ENCODE measurements at places on chromosomes 13 and 19.

DNA sequence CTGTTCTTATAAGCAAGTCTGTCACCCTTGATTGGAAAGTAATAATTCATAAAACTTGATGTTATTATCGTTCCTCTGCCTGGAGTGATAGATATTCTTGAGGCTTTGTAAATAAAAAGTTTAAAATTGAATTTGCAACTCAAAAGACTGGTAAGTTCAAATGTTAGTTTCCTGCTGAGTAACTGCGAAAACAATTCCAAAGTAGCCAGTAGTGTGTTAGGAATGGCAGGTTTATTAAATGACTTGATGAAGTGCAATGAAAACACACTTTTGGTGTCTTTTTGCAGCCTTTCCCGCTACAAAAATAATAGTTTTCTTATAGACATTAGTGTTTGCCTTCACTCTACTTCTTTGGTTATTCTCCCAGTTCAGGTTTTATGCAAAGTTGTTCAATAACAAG, 299.3 kb downstream of the DLEU7 start:
- DNase-seq: no peak

- no peak for DNase-seq
Observed at GRCh38 chr13:65844266-65844841, 1385.8 kb downstream of the PCDH9 start.

DNA sequence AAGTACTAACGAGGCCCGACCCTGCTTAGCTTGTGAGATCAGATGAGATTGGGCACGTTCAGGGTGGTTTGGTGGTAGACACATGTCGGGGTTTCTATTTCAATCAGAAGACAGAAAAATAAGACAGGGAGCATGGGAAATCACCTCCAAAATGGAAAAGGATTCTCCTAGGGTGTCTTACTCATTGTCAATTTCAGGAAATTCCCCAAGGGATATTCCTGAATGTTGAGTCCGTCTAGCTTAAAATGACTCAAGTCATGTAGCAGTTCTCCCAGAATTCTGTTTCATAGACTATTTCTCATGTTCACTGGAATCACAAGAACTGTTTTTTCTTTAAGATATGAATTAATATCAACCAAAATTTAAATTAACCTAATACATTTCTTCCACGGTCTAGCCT, 380.1 kb downstream of the EFNB2 start:
- DNase-seq: no peak

- DNase-seq: no peak
Observed at GRCh38 chr13:76751278-76751677, 134.9 kb downstream of the KCTD12 start.

- DNase-seq: no peak
Observed at GRCh38 chr19:4700693-4700970, 23.0 kb downstream of the DPP9 start.

DNA sequence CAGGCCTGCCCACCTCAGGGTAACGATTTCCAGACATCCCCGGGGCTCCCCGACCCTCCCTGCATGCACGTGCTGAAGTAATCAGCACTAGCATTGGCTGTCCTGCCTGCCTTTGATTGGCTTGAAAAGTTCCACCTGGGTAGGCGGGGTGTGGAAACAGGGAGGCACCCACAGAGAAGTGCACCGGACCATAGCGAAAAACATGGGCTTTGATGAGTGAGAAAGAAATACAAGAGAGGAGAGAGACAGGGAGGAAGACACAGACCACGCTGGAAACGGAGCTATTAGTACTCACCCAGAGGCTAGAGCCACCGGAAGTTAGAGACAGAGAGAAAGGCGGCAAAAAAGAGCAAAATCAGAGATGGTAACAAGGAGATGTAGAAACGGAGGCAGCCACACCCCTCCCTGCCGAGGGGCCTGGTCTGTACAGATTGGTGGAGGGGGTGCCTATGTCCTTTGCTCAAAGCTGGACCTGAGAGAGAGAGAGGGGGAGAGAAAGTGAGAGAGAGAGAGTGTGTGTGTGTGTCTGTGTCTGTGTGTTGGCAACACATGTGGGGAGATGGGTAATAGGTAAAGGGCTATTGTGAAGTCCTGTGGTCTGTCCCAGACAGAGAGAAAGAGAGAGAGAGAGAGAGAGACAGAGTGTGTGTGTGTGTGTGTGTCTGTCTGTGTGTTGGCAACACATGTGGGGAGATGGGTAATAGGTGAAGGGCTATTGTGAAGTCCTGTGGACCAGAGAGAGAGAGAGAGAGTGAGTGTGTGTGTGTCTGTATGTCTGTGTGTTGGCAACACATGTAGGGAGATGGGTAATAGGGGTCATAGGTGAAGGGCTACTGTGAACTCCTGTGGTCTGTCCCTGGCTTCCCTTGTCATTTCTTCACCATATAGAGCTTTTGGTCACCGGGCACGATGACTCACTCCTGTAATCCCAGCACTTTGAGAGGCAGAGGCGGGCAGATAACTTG, 2.9 kb downstream of the CGB3 start:
- DNase-seq: no peak

DNA sequence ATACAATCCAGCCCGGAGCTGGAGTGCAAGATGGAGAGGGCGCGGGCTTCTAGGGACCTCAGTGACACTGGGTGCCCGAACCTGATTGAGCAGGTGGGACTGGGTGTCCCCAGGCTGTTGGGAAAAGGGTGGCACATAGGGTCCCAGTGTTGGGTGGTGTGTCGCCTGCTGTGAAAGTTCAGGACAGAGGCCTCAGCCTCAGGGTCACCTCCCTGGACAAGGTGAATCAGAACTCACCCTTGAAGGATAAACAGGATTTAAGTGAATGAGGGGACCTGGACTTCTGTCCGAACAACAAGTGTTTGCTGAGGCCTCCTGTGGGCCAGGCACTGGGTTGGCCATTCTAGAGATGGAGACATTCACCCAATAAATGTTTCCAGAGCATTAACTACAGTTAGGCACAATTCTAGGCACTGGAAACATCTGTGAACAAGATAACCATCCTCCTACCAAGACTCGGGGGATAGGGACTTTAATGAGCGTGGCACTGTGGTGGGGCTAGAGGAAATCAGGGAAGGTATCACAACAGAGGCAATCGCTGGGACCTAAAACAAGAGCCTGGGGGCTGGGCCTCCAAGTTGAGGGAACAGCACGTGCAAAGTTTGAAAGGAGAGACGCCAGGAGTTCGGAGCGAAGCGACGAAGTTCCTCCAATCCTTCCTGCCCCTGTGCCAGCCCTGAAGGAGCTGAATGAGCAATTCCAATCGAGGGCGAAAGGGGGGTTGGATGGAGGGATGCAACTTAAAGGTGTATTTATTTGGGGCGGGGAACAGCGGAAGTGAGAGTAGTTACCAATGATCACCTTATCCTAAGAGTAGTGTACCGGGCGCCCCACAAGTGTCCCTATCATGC, 921 bp upstream of the POLD1 start:
- DNase-seq: peak; percentile 53

- peak; percentile 68 for DNase-seq
Observed at GRCh38 chr13:87123987-87124784, 547.0 kb upstream of the SLITRK5 start.

GRCh38 chr19:7456964-7457541, 31.8 kb downstream of the PEX11G start:
- no peak for DNase-seq

DNA sequence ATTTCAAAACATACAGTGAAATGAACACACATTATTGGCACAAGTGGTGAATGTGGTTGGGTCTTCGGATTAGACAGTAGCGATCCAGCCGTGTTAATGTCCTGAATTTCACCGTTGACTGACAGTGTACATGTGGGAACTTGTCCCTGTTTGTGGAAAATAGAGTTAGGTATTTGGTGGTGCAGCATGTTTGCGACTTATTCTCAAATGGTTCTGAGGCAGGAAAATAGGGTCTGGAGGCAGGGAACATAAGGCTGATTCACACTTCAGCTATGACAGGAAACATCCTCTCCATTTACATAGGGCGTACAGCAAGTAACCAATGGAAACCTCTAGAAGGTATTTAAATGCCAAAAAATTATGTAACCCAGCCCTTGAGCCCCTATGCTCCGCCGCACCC, 4.2 kb downstream of the LGALS7B start:
- no peak for DNase-seq

- no peak for DNase-seq
Observed at GRCh38 chr19:35908010-35908441, at the start of gene TYROBP. TYROBP (minus strand) TSS chr19:35908295; CDS start chr19:35908228, 67 bp downstream.

DNA sequence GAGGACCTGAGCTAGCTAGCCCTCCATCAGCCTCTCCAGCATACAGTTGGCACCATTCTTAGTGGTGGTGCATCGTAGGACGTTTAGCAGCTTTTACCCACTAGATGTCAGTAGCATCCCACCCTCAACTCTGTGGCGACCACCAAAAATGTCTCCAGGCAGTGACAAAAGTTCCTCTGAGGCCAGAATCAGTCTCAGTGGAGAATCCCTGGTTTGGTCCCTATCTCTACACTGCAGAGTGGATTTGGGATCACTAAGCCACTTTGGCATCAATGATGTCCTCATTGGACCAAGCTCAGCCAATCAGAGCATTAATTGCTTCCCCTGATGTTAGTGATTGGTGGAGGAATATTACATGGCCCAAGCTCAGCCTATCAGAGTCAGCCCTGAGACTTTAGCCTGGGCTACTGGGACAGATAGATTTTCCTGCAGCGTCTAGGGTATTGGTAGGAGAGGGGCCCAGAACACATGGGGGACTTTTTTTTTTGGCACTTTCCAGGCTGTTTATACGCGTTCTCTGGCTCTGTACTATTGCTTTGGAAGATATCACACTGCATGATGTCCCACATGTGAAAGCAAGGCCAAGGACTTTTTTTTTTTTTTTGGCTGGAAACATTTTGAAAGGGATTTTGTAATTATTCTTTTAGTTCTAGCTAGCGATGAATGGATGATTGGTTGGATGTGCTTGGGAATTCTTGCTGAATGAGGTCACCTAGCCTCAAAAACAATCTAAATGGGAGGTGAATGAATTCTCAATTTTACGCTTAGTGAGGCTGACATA, 7.0 kb downstream of the TMEM221 start:
- no peak for DNase-seq
